ENCODE measurements at places on chromosomes 12 and 14.

- no peak for DNase-seq
These were observed 29.5 kb downstream of the NINJ2 start for GRCh38 chr12:633731-634130.

- DNase-seq, result no peak
These were observed 28.3 kb upstream of the GALNT9 start for GRCh38 chr12:132357623-132358186.

GRCh38 chr12:62866451-62867082, 68.4 kb downstream of the PPM1H start:
- peak; percentile 72 for DNase-seq

DNA sequence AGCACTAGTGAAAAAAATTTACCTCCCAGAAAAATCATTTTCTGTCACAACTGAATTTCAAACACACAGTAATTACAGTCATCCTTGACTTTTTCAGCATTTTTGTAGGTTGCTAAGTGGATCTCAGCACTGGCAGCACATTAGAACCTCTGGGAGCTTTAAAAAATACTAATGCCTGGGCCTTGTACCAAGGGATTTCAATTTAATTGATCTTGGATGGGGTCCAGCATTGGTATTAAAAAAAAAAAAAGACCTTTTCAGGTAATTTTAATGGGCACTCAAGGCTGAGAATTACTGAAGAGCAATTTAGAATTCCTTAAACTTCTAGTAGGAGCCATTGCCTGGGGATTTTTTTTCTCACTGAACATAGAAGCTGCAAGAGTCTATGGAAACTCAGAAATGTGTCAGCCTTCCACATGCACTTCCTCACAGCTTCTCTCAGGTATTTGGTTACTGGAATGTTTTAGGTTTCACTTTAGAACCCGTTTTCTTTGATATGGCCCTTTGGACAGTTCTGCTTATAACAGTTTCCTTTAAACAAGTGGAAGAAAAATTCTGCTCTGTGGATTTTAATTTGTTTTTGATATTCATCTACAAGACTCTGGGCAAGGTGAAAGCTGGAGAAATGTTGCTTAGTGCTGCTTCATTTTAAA, 88.5 kb upstream of the DACT1 start:
- DNase-seq, result no peak

DNA sequence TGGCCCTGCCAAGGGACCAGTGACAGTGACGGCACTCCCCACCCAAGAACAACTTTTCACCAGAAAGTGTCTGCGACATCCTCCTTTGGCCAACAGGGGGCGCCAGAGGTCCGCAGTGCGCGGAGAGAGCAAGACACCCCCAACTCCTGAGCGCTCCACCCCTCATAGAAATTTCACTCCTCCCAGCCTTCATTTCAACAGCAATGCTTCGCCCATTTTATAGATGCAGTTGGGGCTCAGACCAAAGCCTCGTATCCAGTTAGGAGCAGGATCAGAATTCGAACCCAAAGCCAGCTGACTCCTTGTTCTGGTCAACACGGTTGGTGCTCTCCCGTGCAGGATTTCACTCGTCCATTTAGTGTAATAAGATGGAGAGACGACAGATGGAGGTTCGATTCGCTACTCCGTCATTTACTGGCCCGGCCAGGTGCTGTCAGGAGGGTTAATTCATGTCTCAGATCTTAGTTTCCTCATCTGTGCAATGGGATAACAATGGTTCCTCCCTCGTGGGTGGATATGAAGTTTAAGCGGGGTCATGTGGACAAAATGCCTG, 2.4 kb upstream of the POP5 start:
- DNase-seq, result peak; percentile 78

DNA sequence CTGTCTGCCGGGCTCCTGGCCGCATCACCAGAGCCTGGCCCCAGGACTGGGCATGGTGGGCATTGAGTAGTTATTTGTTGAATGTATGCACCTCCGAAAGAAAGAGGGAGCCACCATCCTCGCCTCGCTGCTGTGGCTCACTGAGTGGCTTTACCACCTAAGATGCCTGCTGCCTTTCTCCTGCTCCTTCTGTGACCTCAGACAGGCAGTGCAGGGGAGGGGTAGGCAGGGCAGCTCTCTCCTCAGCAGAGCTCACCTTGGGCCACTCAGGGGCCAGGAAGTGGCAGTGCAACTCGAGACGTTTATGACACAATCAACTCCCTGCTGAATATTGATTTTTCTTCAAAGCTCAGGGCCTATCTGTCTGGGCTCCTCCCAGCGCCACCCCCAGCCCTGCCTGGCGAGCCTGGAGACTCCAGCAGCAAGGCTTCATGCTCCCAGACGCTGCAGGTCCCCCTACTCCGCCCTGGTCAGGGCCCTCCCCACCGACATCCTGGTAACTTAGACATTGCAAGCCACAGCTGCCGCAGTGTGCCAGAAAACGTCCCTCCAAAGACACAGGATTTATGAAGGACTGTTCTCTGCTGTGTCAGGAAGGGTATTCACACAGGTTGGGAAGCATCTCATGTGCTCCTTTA, 84.3 kb upstream of the DIO3 start:
- no peak for DNase-seq

DNA sequence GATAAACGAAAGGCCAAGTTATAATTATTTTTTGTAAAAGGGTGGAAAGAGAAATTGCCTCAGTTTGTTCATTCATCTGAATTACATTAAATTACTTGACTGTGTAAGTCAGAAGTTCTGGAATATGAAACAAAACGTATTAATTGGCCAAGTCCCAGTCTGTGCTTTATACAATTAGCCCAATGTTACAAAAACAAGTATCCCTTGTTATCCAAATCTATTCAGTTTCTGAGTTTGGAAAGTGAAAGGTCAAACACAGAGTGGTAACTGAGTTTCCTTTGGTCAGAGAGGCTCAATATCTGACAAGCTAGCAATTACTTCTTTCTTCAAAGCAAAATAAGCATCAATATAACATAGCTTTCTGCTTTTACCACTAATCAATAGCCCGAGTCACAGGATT, 62.6 kb downstream of the SPPL3 start:
- DNase-seq, result no peak

DNA sequence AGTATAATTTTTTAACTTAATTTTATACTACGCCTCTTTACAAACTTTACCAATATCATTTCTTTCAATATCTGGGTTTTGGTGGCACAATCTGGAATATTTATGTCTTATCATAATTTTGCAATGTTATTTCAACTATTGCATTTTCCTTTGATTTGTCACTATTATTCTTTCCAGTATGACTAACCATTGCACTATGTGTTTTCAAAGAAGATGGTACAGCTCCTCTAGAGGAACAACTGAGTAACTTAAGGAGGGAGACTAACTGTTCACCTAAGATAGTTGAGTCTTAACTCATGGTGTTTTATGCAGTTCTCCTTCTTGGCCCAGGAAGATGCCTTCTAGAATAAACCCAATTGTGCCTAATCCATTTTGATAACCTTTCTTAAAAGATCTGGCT, 60.5 kb upstream of the KIF21A start:
- DNase-seq, result peak; percentile 69

- no peak for DNase-seq
These were observed 7.7 kb downstream of the PPP4R4 start for GRCh38 chr14:94181835-94182234.

- DNase-seq, result peak; percentile 55
These were observed 24.3 kb downstream of the MOAP1 start for GRCh38 chr14:93160353-93160801.
